ENCODE measurements at places on chromosomes 5 and 9.

GRCh38 chr9:109311286-109311685 lies 9.6 kb downstream of the EPB41L4B start:
- DNase-seq, result no peak

- DNase-seq, result no peak
These were observed 146.3 kb downstream of the ERCC6L2 start for GRCh38 chr9:96021551-96022444.

GRCh38 chr9:110755179-110755578 lies 86.6 kb downstream of the MUSK start:
- DNase-seq, result no peak

GRCh38 chr5:138264183-138264582 lies 10.2 kb downstream of the GFRA3 start:
- no peak for DNase-seq

GRCh38 chr5:143992496-143992895 lies 178.0 kb downstream of the YIPF5 start:
- DNase-seq, result no peak

Measured in stimulated activated CD8-positive, alpha-beta memory T cell treated with anti-CD3 and anti-CD28 coated beads, Interleukin-12 subunit alpha, Interleukin-12 subunit beta, amount 100 ng/mL, for 4 hours (primary cell).